ENCODE measurements at places on chromosomes 2 and 18.

DNA sequence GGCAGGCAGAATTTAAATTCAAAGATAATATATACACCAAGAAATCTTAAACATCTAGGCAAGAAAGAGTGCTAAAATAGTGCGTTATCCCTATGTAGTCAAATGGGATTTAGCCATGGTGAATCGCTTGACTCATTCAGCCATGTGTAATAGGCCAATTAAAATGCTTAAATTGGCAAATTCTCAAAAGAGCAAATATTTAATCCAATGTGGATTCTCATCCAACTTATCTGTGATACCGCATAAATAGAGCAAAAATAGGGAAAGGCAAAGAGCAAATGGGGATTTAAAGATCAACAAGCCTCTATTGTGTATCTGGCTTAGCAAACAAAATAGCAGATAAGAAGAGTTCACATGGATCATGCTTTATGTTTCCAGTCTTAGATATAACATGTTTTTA is 123.2 kb upstream of the RPRM start:
- DNase-seq: no peak

DNA sequence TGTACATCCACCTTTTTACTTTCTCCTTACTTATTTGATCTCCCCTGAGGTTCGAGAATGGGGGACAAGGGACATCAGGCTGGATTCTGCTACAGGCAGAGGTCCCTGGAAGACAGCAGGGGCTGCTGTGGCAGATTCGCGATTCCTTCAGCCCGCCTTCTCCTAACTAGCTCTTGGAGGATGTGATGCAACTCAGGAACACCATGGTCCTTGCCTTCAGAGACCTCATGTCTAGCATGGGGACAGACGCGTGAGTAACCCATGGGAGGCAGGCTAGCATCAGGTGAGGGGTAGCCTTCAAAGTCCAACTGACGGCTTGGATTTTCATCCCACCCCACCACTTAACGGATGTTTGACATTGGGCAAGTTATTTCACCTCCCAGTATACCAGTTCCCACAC is 869 bp upstream of the TCF23 start:
- no peak for DNase-seq

DNA sequence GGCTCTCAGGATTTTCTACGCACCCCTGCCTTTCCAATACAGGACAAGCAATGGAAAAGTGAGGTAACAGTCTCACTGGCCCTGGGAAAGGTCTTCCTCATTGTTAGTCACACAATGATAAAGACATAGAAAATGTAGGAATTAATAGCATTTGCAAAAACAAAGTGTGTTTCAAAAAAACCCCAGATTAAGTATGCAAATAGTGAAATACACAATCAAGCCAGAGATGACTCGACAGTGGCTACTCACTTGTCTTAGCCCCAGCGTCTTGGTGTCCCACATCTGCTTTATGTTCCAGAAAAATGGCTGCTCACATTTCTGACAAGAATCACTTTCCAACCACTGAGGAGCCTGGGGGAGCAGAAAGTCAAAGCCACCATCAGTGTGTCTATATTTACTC is 47.0 kb upstream of the AP1S3 start:
- no peak for DNase-seq

- no peak for DNase-seq
These were observed at the start of gene TMEM237 for GRCh38 chr2:201643216-201643890. Gene TMEM237, minus strand, starts transcription at chr2:201643503. Its CDS starts 103 bp downstream, at chr2:201643400.

DNA sequence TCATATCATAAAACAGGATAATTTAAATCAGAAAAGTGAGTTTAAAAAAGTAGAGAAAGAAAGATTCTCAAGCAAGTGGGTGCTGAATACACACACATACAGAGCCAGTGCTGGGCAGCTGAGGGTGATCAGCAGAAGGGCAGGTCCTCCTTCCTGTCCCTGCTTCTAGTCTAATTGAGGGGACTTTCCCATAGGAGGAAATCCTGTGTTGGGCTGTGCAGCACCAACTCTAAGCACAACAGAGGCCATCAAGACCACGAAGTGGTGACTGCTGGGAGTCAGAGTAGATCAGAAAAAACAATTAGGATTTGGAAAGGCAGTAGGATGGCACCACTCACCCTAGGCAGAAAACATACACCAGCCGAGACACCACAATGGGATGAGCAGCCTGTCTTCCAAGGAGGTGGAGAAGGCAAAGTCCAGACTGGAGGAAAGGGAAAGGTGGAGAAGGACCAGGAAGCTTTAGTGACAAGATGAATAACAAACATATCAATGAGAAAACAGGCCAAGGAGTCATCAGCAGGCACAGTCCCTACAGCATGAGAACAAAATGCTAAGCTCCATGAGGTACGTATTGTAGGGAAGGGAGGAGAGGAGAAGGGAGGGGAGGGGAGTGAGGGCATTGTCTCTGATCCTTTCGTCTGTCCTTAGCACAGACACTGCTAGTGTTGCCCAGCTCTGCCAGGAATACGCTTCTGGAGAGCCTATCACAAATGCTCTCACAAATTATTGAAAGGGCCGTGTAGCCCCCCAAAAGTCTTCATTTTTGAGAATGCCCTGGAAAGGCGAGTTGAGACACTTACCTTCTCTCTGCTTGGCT is 16.7 kb upstream of the MSGN1 start:
- DNase-seq: no peak
